Activated CD4-positive, alpha-beta T cell treated with anti-CD3 and anti-CD28 coated beads, Interleukin-2, amount 10 ng/mL, durations not matched to agents 7 days and 5 days (primary cell): ENCODE measurements at places on chromosomes 7 and 10. TPM values are rescaled to one million over a fixed set of nuclear protein-coding genes. Genes with fewer than 3 reads are reported as not detected.

CLDN4 gene
- total RNA-seq = 0.27 TPM

- H3K36me3 ChIP-seq = no peaks in the 10 kb centered on the region
- H3K4me3 ChIP-seq = no peak overlapping the region
- H3K4me1 ChIP-seq = no peaks in the 10 kb centered on the region
- no peak for DNase-seq
These were observed 758.0 kb upstream of the LRRTM3 start for GRCh38 chr10:66167816-66168215.

- peak overlapping the region; percentile 90 for H3K27ac ChIP-seq
- DNase-seq = no peak
- H3K36me3 ChIP-seq = peaks cover 80% of the 10 kb centered on the region
- H3K4me3 ChIP-seq = peak overlapping the region; percentile 59
- H3K27me3 ChIP-seq = no peaks in the 10 kb centered on the region
- peaks cover 79% of the 10 kb centered on the region for H3K4me1 ChIP-seq
These were observed 180.8 kb downstream of the ARID5B start for GRCh38 chr10:62082271-62082656.

- peaks cover 10% of the 10 kb centered on the region for H3K27me3 ChIP-seq
- no peak for DNase-seq
- H3K27ac ChIP-seq = no peak overlapping the region
- H3K4me3 ChIP-seq = no peak overlapping the region
- H3K4me1 ChIP-seq = no peaks in the 10 kb centered on the region
These were observed 478.6 kb downstream of the PLXNA4 start for GRCh38 chr7:132097550-132098134.

CYP2E1 gene
- total RNA-seq = 0.79 TPM

GRCh38 chr10:122176232-122177213 is 94.6 kb upstream of the BTBD16 start:
- H3K4me1 ChIP-seq = no peaks in the 10 kb centered on the region
- peaks cover 8% of the 10 kb centered on the region for H3K27me3 ChIP-seq
- no peak overlapping the region for H3K4me3 ChIP-seq
- H3K27ac ChIP-seq = no peak overlapping the region
